ENCODE measurements at places on chromosomes 4 and X.
A peak's percentile ranks its signal among the peaks of the same experiment; 100 is the strongest.

DNA sequence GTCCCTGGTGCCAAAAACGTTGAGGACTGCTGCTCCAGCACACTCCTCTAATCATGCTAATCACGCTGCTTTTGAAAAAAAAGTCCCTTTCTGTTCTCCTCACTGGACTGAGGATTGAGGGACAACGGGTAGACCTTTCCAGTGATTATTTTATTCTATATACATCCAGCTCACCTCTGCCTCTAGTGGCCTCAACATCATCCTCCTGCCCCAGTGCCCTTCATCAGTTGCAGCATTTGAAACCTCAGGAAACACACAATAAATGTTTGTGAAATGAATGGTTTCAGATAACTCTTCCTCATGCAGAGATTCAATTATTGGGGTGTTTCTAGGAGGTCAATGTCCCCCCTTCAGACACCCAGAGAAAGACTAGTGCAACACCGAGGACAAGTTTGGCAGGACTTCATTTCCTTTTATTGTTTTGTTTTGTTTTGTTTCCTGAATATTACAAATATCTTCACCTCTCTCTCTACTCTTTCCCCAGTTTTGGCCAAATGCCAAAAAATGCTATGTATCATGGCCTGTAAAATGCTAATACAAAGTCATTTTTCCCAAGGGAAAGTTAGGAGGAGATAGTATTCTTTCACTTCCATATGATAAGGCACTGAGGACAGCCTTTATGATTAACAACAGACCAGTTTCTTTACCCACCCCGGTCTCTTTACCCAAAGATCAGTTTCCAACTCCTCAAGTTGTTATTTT is 460.1 kb upstream of the SLIT2 start:
- no peak for DNase-seq

- peak; percentile 28 for DNase-seq
These were observed 545.2 kb downstream of the C4orf33 start for GRCh38 chr4:129641179-129641578.

- DNase-seq: no peak
These were observed 584.6 kb downstream of the GABRG1 start for GRCh38 chr4:45539142-45539814.

DNA sequence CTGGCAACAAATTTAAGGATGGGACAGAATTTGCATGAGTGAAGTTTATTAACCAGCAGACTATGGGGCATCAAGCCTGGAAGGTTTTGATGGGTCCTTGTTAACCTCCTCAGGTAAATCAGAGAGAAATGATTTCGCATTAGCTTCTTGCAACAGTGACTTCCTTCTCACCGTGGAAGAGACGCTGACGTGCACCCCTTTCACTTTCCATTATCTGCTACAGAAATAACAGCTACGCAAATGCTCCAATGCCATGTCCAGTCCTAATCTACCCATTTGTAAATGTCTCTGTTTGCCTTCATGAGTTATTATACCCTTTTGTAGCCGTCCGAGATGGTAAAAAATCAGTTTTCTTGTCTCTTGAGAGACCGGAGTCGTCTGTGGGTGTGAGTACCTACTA is 100.3 kb downstream of the SLC34A2 start:
- DNase-seq: no peak

GRCh38 chr4:56648021-56648823 is 32.9 kb downstream of the HOPX start:
- DNase-seq: no peak

DNA sequence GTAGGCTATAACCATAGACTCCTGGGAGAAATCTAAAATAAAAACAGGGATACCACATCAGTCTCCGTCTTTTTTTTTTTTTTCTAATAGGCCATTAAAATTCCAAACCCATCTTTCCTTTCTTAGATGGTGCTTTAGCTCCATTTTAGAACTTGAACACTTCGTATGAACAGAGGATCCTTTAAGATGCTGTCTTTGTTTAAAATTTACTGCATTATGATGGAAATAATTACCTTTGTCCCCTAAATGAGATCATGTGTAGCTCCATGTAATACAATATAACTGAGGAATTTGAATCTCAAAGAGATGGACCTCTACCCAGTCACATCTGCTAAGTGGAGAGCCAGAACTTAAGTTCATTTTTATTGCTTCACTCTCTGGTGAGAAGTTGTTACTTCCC is 47.9 kb downstream of the CEP135 start:
- no peak for DNase-seq

DNA sequence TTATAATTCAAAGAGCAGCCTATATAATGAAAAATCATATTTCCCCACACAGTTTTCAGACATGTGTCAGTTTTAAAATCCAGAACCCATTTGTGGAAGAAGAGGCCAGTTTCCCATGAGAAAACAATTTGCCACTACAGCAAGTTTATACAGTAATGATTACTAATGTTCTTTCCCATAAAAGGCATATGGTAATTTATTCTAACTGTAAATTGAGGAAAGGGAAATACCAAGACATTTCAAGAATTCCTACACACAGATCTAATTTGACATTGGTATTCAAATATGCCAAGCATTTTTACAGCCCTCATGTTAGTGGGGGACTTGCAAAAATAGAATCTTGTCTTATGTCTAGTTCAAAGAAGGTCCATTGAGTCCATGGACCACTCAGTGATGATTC is 1368.6 kb downstream of the FSTL5 start:
- DNase-seq: no peak

DNA sequence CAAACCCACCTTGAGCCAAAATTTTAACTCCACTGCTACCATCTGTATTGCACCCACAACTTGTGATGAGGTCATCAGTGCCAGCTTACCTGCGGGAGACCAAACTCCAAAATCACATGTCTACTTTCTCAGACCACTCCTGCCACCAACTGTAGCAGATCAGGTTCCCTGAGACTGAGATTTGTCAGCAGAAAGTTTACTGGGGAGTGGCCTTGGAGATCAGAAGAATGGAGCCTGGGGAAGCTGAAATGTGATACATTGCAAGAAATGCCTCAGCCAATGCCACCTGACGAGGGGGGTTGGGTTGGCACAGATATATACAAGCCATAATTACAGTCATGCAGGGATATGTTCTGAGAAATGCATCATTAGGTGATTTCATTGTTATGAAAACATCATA is 19.1 kb downstream of the HAUS3 start:
- no peak for DNase-seq

DNA sequence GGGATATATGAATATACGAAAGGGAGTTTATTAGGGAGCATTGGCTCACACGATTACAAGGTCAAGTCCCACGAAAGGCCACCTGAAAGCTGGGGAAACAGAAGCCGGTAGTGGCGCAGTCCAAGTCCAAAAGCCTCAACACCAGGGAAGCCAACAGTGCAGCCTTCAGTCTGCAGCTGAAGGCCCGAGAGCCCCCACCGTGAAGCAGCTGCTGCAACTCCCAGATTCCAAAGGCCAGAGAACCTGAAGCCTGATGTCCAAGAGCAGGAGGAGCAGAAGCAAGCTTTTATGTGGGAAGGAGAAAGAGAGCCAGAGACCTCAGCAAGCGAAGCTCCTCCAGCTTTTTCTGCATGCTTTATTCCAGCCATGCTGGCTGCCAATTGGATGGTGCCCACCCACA is 275.8 kb downstream of the PTTG2 start:
- DNase-seq: no peak

- DNase-seq: no peak
These were observed 12.6 kb downstream of the DCLK2 start for GRCh38 chr4:150090836-150091235.

- DNase-seq: no peak
These were observed 30.8 kb downstream of the NR0B1 start for GRCh38 chrX:30278365-30278764.

- DNase-seq: no peak
These were observed 4.8 kb upstream of the CRMP1 start for GRCh38 chr4:5897674-5898073.

- no peak for DNase-seq
These were observed 41.8 kb downstream of the SULT1E1 start for GRCh38 chr4:69818060-69818639.

GRCh38 chr4:121900132-121900983 is 30.1 kb upstream of the BBS7 start:
- DNase-seq: peak; percentile 42

DNA sequence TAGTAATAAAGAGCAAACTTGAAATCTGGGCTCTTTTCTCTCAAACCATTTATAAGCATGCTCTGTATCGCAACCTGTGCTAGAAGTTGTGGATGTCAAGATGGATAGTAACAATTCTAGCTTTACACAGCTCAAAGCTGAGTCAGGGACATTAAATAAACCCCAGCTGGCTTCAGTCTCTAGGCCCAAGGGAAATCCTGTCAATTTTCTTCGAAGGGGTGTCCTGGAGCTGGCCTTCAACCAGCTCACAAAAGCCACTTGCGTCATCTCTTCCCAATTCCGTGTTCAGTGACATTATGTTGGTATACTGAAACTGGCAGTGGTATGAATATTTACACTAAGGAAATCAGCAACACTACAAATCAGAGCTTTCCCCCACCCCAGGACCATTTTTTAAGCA is 89.8 kb upstream of the PRKG2 start:
- DNase-seq: no peak

DNA sequence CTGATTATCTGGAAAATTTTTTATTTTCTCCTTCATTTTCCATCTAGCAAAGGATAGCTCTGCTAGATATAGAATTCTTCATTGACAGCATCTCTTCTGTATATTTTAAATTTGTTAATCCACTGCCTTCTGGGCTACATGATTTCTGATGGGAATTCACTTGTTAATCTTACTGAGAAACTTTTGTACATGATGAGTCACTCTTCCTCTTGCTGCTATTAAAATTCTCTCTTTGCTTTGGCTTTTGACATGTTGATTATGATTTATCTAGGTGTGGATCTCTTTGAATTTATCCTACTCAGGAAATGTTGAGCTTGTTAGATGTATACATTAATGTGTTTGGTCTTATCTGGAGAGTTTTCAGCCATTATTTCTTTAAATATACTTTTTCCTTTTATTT is 27.5 kb downstream of the OR13H1 start:
- DNase-seq: no peak

DNA sequence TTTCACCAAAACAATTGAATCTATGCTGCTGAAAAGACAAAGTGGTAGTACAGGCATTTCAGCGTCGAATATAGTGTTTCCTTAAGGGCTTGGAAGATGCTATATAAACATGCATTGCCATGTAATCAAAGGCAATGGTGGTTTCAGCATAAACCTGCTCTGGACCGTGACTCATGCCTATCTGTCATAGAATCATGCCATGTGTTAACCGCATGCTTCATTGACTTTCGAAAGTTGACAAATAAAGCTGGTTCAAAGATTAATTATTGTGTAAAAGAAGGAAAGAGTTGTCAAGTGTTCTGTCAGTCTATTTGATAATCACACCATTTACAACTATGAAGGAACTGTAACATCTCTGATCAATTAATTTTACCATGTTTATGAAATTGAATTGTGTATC is 83.2 kb downstream of the FUNDC1 start:
- DNase-seq: no peak

- no peak for DNase-seq
These were observed 31.6 kb upstream of the KIT start for GRCh38 chr4:54626113-54626512.

DNA sequence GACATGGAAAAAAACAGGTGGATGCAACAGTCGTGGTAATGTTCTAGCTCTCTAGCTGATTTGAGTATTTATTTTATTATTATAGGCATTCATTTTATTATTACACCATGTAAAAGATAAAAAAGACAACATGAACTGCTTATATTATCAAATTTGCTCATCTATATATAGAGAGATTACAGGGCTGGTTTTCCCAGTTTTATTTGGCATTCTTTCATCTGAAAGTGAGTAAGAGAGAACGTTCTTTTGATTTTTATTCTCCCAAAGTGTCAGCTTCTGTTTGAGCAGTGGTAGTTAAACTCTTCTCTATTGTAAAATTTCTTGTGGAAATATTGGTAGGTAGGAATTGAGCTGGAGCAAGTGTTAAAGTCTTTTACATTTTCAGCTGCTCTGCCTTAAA is 179.9 kb downstream of the SOWAHB start:
- no peak for DNase-seq

GRCh38 chrX:107135049-107135964 is 16.7 kb upstream of the RBM41 start:
- no peak for DNase-seq

DNA sequence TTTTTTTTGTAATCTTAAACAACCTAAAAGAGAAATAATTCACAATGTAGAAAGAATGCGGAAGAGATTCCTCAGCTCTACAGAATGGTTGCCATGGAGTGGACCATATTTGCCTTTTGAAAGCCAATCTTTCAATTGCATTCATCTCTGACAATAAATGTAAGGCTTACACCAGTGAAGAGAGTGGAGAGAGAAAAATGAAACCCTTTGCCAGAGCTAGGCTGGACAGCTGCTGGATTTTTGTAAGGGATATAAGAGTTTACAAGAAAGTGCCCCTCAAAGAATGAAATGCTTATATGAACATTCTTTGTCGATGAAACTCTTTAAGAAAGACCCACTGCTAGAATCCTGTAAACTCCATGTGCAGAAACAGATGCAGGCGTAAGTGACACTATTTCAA is 66.0 kb upstream of the FAT1 start:
- DNase-seq: no peak

DNA sequence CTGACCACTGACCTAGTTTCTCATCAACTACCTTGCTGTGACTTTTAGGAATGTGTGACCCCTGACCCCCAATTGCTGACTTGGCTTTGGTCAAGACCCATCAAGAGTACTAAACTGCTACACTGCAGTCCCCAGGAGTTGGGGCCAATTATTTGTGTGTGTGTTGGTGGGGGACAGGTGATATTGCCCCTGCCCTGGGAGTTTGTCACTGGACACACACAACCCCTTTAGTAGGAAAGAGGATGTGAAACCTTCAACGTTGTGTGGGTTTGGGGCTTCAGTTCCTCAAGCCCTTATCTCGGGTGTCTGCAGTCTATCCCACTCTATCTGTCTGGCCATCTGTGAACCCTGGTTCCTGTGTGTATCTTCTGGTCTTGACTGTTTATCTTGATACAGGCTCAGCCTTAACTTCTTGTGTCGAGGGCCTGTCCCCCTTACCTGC is 6.5 kb downstream of the SASH3 start:
- no peak for DNase-seq

GRCh38 chr4:8891646-8892555 is 20.3 kb upstream of the HMX1 start:
- DNase-seq: no peak

DNA sequence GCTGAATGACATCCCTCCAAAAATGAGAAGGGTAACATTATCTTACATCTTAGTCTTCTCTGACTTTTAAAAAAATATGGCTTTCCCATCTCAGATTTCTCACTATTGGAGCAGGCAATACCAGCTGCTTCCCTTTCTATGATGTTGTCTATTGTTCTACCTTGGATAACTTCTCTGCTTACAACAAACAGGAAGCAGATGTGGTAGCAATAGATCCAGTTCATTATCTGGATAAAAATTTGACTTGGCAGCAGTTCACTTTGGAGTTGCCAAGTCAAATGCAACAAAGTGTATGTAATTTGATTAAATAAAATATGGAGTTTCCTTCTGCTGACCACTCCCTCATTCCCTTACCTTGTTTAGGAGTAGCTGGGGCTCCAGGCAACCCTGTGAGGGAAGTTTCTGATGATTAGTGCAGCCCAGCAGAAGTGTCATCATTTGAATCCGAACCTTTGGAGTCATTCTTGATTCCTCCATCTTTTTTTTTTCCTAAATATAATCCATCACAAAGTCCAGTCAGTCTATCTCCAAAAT is 72.0 kb upstream of the GPRIN3 start:
- no peak for DNase-seq

All from putamen (tissue), 1 donor.